ENCODE measurements at places on chromosomes 12 and 14.

DNA sequence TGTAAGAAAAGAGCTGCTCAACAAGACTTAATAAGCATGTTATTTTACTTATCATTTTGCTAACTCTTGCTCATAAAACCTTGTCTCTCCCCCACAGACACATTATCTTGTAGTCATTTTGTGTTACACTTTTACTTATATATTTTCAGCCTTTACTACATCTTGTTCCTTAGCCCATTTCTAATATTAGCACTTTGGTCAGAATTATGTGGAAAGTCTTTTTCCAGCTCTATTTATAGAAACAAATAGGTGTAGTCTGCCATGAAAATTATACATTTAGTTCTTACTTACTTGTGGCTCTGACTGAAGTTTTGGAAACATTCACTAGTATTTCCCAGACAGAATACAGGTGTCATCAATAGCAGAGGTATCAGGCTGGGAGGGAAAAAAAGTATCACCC lies 76.1 kb downstream of the TMEM116 start:
- no peak for DNase-seq

DNA sequence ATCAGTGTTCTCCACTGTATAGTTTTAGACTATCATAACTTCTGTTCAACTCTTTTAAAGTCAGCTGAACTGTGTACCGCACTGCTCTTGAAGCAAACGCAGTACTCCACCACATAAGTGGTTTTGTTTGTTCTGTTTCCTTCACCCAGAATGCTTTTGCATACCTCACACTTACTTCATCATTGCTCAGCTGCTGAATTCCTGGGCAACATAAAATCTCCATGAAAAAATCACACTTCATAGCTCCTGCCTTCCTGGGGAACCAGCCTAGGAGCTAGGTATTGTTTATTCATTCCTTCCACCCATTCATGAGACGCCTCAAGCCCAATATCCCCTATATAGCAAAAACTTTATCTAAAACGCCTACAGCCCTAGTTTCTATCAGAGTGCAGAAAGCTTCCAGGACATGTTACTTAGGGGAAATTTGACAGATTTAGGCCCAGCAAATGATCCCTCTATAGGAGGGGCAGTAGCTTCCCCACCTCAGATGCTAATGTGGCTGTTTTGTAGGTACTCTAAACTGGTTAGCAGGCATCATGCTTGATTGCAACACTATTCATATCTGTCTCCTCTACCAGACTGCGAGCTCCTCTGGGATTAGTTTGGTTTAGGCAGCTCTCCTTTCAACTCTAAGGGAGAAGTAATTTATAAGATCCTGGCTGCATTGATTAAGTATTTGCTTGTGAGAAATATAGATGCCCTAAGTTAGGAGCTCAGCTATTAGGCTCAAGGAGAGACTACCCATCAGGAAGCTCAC lies 44.5 kb downstream of the LRRC9 start:
- no peak for DNase-seq

GRCh38 chr12:25041006-25041741 lies 92.3 kb upstream of the BCAT1 start:
- DNase-seq: no peak

DNA sequence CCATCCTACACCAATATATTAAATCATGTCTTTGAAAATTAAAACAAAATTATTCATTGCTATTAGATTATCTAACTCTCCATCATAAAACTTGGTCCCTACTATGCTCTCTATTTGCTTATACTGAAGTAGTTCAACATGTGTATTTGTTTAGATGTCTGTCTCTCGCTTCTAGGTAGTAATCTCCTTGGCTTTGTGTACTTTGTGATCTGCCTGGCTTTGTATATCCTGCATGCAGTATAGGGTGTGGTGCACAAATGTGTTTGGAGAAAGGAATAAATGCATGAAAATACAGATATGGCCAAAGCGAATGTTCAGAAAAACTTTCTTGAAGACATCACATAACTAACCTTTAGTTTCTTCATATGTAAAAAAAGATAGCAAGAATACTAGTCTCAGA lies 246.6 kb upstream of the LRFN5 start:
- DNase-seq: no peak

GRCh38 chr12:13167226-13167625 lies 29.3 kb upstream of the EMP1 start:
- DNase-seq: no peak

DNA sequence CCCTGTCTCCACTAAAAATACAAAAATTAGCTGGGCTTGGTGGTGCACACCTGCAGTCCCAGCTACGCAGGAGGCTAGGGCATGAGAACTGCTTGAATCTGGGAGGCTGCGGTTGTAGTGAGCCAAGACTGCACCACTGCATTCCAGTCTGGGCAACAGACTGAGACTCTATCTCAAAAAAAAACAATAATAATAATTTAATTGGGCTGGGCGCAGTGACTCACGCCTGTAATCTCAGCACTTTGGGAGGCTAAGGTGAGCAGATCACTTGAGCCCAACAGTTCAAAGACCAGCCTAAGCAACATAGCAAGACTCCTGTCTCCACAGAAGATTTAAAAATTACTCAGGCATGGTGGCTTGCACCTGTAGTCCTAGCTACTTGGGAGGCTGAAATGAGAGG lies 26.7 kb downstream of the CBX5 start:
- DNase-seq: no peak

- no peak for DNase-seq
Observed at GRCh38 chr12:123238961-123239360, 5.7 kb downstream of the MTRFR start.

- peak; percentile 40 for DNase-seq
Observed at GRCh38 chr12:614411-614970, 48.8 kb downstream of the NINJ2 start.

GRCh38 chr14:76056128-76056527 lies 70.6 kb downstream of the IFT43 start:
- DNase-seq: no peak

DNA sequence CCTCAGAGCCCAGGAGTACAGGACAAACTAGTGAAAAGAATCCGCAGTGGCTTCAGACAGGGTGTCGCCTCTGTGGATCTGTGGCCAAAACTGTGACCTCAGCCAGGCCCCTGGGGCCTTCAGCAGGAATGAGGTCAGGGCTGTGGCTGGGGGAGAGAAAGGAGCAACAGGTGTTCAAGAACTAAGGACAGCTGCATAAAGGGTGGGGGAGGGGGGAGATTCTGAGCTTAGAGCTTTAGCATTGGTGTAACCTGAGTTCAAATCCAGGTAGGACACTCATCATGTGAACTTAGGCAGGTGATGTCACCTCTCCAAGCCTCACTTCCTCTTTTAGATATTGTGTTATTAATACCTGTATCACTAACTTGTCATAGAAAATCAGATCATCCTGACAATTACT lies 40.9 kb upstream of the CORO1C start:
- no peak for DNase-seq

GRCh38 chr12:78952552-78952929 lies 88.0 kb downstream of the SYT1 start:
- no peak for DNase-seq

- DNase-seq: peak; percentile 45
Observed at GRCh38 chr14:37232907-37233481, 35.3 kb downstream of the MIPOL1 start.

GRCh38 chr14:39090548-39091111 lies 12.4 kb downstream of the SEC23A start:
- no peak for DNase-seq

- peak; percentile 68 for DNase-seq
Observed at GRCh38 chr12:96321941-96322340, 78.3 kb downstream of the CDK17 start.
